ENCODE measurements at places on chromosomes 7 and 10. TPM values are rescaled to one million over a fixed set of nuclear protein-coding genes. Genes with fewer than 3 reads are reported as not detected.

Gene TRPV6
- total RNA-seq = not detected

GRCh38 chr7:11776039-11776438 is 56.0 kb downstream of the THSD7A start:
- no peak for DNase-seq
- no peaks in the 10 kb centered on the region for H3K36me3 ChIP-seq
- H3K4me1 ChIP-seq = no peaks in the 10 kb centered on the region
- no peaks in the 10 kb centered on the region for H3K27me3 ChIP-seq

DNA sequence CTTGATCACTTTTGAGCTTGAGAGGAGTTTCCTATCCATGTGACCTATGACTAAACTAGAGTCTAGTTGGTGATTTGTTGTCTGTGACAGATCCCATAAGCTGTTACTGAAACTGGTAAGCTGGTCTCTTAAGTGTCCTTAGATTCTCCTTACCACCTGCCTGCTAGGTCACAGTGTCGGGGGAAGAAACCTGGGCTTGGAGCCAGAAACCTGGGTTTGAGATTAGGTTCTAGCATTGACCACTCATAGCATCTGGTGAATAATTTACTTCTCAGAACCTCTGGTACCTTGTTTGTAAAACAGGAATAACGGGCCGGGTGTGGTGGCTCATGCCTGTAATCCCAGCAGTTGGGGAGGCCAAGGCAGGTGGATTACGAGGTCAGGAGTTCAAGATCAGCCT is 21.8 kb upstream of the ITPRID1 start:
- no peak overlapping the region for H3K27ac ChIP-seq
- H3K4me3 ChIP-seq = no peak overlapping the region
- H3K36me3 ChIP-seq = no peaks in the 10 kb centered on the region
- H3K27me3 ChIP-seq = no peaks in the 10 kb centered on the region
- H3K4me1 ChIP-seq = no peaks in the 10 kb centered on the region

DNA sequence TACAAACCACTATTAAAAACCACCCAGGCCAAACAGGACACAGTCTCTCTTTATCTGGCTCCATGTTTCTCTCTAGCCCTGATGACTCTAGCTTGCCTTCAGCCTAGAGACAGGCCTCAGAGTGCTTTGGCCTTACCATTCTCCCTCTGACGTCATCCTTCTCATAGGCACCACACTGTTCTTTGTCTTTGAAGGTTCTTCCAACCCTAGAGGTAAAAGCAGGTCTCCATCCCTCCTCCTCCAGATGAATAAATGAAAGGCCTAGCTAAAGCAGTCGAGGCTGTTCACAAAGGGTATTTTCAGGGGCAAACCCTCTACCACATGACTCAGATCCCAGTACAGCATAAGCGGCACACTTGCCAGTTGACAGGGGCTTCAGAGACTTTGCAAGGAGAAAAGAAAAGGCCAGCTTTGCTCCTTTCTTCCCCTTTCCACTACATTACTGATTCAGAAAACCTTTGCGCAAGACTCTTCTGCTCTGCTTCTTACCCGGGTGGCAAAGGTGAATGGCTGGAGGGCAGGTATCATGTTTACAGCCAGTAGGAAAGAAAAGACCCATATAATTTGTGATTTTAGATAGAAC is 14.8 kb downstream of the NFE2L3 start:
- H3K36me3 ChIP-seq = peaks cover 9% of the 10 kb centered on the region
- peak overlapping the region; percentile 38 for H3K27ac ChIP-seq
- no peaks in the 10 kb centered on the region for H3K27me3 ChIP-seq

GRCh38 chr7:116161728-116162127 is 48.6 kb upstream of the TES start:
- H3K27me3 ChIP-seq = no peaks in the 10 kb centered on the region
- DNase-seq = no peak
- H3K4me3 ChIP-seq = no peak overlapping the region
- H3K4me1 ChIP-seq = no peaks in the 10 kb centered on the region
- no peaks in the 10 kb centered on the region for H3K36me3 ChIP-seq
- no peak overlapping the region for H3K27ac ChIP-seq

Gene CTAGE15
- 0.42 TPM for total RNA-seq

DNA sequence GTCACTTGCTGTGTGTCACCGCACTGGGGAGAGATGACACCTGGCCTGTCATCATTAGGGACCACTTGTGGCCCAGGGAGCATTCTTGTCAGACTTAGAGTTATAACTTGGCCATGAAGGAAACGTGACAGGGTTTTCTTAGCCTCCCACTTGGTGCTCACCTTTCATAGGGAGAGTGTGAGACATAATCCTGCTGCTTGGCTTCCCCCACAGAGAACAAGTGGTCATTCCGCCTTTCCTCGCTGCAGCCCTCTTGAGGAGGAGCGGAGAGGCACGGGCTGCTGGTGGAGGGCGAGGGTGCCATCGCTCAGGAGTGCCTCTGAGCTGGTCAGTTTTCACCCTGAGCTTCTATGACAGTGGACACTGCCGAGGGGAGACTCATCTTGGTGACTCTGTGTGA is 125.0 kb upstream of the GJD4 start:
- no peak for DNase-seq
- H3K36me3 ChIP-seq = peaks cover 4% of the 10 kb centered on the region
- H3K27me3 ChIP-seq = no peaks in the 10 kb centered on the region
- H3K4me3 ChIP-seq = no peak overlapping the region

DNA sequence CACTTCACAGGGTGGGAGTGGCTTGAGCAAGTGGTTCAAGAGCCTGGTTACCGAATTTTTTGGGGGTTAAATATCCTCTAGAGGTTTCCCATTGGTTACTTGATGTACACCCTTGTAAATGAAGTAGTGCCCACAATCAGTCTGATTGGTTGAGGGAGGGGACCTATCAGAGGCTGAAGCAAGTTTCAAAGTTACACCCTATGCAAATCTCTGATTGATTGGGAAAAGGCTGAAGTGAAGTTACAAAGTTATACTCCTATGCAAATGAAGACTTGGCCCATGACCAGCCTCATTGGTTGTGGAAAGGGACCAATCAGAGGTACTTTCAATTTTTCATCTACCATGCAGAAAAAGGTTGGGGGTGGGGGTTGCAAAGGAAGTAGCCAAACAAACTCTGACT is 34.7 kb downstream of the UBE2D4 start:
- H3K36me3 ChIP-seq = no peaks in the 10 kb centered on the region
- H3K4me3 ChIP-seq = no peak overlapping the region
- no peaks in the 10 kb centered on the region for H3K27me3 ChIP-seq
- H3K4me1 ChIP-seq = no peaks in the 10 kb centered on the region
- H3K27ac ChIP-seq = no peak overlapping the region
- DNase-seq = no peak

Gene COL1A2
- total RNA-seq = not detected

GRCh38 chr10:84423719-84424118 is 95.3 kb downstream of the CCSER2 start:
- peaks cover 6% of the 10 kb centered on the region for H3K4me1 ChIP-seq
- no peak overlapping the region for H3K4me3 ChIP-seq
- H3K27ac ChIP-seq = no peak overlapping the region
- no peaks in the 10 kb centered on the region for H3K27me3 ChIP-seq
- no peak for DNase-seq

DNA sequence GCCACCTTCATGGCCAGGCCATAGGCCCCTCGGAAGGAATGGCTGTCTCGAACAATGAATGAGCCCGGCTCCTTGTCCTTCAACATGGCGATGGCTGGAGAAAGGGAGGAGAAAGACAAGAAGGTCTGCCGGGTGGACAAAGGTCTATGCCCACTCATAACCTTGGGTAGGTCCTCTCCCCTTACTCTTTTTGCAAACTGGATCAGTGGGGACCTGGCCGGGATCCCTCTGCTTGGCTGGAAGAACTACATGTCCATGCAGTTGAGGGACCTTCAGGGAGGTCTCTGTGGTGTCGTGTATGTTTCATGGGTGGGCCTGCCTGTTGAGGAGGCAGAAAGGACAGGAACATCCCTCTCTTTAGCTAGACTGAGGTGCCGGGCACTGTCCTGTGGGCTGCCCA is 284.8 kb downstream of the TNS3 start:
- H3K27ac ChIP-seq = no peak overlapping the region
- no peaks in the 10 kb centered on the region for H3K27me3 ChIP-seq
- H3K4me3 ChIP-seq = no peak overlapping the region
- no peaks in the 10 kb centered on the region for H3K36me3 ChIP-seq

DNA sequence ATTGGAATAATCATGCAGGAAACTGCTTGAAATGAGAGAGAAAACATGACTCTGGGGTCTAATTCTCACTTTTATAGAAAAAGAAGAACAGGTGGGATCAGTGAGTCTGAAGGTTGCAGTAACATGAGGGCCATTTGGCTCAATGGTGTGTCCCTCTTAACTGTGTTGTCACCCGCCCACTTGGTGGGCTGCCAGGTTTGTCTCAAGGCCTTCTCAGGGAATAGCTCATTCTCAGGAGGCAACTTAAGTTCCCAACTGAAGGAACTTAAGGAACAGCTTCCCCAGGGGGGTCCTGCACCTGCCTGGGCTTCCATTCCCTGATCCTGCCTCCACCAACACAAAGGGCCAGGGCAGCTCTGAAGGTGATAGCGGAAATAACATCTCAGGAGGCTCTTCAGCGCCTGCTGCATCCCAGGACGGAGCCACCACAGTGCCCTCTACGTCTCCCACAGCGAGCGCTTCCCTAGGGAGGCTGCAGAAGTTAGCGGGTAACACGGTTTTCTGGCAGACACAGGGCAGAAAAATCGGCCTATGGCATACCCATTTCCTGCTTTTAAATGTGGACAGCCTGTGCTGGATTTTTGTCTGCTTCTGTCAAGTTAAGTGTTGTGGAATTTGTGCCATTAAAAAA is 88.8 kb downstream of the ZRANB1 start:
- no peaks in the 10 kb centered on the region for H3K27me3 ChIP-seq
- no peak overlapping the region for H3K4me3 ChIP-seq
- peaks cover 17% of the 10 kb centered on the region for H3K36me3 ChIP-seq
- no peak for DNase-seq
- peaks cover 7% of the 10 kb centered on the region for H3K4me1 ChIP-seq
